Hypothalamus (tissue), 51 donors: ENCODE measurements at places on chromosomes 2 and 18.

GRCh38 chr2:74507926-74508520, 528 bp upstream of the PCGF1 start:
- no peak for DNase-seq

DNA sequence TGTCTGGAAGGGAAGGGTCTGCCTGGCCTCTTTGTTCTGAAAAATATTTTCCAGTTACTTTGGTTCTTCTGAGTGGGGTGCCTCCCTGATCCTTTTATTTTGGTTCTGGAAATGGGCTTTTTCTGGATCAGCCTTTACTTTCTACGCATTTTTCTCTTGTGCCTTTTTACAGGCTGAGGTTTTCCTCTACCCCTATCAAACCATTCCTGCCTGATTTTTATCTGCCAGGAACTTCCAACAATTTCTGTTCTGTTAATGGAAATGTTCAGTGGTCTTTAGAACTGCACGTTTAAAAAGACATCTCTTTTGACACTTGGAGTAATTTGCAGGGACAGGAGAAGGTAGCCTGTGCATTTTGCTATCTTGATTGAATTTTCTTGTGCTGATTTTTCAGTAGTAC, 113.8 kb downstream of the ARHGAP28 start:
- no peak for DNase-seq

GRCh38 chr2:175003875-175004729, 1.1 kb downstream of the CHN1 start:
- DNase-seq, result no peak

- DNase-seq, result no peak
Measured at GRCh38 chr18:58556331-58557007, 72.4 kb downstream of the ALPK2 start.

GRCh38 chr2:190334479-190335224, 8.7 kb upstream of the INPP1 start:
- no peak for DNase-seq

DNA sequence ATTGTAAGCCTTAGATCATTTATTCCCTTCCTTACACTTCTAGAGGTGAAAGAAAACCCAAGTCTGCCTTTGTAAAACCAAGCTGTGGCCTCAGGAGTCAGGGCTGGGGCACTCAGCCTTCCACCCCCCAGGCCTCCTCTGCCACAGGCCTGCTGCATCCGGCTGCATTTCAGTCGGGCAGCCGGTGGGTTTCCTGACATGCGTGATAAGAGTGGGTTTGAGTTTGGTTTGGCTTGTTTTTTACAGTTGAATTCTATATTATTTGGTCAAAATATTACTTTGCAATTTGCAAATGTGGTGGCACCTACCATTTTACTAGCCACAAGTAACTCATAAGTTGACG, 42.4 kb downstream of the ADI1 start:
- no peak for DNase-seq

DNA sequence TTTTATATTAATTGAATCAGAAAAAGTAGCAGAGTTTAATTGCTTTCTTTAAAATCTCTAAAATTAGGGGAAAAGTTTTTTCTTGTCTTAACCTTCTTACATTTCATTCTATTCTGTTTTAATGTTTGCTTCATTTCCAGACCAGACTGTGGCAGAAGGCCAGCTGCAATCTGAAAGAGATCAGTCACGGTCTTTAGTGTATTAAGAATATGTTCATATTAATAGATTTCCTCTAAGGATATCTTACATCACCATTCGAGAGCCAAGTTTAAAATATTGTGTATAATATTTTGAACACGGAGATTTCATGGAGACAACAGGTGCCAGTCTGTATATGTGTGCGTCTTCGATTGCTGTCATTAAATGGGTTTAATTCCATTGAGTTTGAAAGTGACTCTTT, 230.9 kb upstream of the ZSWIM2 start:
- DNase-seq, result no peak

DNA sequence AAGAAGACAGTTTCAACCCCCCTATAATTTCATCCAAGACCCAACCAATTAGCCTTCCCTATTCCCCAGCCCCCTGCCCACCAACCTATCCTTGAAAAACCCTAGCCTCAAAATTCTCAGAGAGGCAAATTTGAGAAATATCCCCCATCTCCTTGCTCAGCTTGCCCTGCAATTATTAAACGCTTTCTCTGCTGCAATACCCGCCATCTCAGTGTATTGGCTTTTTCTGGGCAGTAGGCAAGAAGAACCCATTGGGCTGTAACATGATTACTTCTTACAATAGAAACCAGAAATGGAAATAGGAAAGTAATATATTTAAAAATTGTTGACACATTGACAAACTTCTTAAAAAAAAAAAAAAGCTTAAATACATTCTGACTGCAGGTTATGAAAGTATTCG, 140.6 kb upstream of the CCDC150 start:
- DNase-seq, result no peak

DNA sequence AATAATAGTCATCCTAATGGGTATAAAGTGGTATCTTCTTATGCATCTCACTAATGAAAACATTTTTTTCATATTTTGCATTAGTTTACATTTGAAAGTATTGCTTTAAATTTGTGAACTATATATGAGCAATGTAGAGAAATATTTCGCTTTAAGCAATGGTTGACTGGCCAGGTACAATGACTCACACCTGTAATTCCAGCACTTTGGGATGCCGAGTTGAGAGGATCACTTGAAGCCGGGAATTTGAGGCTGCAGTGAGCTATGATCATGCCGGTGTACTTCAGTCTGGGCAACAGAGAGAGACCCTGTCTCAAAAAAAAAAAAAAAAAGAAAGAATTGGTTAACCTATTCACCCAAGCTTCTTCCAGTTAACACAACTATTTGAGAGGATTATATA, 15.1 kb downstream of the ZCCHC2 start:
- DNase-seq, result no peak

- no peak for DNase-seq
Measured at GRCh38 chr2:171688129-171688465, 828 bp downstream of the DYNC1I2 start.

DNA sequence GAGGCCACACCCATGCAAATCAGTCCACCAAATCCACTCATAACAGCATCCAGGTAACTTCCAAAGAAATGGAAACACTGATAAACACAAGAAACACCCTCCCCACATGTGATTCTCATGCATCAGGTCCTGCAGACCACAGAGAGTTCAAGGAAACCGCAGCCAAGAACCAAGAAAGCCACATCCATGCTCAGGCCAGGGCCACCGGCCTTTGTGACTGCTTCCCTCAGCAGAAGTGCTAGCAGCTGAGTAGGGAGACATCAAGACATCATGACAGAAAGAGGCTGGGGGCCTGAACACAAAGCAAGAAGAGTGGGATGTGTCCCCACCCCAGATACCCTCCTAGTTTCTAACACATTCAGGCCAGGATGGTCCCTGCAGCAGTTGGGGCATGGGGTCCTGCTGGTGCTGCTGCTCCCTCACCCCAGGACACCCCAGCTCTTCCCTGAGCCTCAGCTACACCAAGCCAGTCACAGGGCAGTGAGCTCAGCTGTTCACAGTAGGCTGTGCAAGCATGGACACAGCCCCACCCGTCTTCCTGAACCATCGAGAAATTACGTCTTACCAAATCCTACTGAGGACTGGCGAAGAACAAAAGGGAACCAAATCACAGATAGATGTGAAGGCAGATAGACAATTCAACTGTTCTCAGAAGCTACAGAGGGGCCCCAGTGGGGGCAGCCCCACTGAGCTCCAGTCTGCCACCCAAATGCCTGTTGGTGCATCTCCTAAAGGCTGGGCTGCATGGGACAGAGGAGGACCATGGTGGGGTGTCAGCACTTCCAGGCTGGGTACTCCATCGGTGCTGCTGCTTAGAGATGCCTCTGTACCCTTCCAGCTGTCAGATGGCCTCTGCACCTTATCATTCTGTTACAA, 60.9 kb downstream of the HDAC4 start:
- no peak for DNase-seq

DNA sequence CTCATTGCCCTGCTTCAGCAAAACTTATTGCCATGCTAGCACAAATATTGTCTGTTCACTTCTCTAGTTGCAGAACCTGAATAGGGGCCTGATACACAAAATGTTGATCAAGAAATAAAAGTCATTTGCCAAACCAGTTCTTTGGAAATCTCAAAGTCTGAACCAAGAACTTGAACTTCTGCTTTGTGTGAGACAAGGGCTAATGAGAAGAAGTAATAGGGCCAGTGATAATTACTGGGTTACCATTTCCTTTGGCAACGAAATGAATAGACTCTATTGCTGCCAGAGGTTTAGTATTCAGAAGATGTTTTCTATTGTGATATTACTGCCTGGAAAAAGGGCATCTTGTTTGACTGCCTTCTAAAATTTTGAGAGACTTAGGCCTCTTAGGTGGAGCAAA, 35.0 kb downstream of the TMEFF2 start:
- no peak for DNase-seq

DNA sequence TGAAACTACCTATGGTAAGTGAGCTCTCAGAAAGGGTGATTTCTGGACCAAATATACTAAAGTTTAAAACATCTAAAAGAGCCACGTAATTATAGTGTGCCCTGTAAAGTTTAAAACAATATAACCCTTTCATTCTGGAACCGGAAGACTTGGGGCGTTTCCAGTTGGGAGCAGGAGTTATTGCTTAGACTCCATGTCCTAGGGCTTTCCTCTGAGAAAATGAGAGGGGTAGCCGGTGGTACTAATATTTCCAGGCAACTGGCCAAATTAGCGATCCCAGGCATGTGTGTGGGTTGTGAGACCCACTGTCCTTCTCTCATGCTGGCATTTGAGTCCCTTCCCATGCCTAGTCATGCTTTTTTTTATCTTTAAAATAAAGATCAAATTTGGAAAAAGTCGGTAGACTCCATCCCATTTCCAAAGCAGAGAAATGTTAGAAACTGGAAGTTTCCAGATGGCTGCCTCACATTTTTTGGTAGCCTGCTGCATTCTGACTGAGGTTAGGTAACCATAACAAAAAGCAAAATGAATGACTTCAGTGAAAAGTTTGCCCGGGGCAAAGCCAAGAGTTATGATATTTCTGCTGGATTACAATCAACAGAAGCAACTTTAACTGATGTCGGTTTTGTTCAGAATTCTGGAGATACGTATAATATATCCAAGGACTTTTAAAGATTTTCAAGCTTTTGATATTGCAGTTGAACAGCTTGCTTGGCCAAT, 227.4 kb downstream of the SS18 start:
- DNase-seq, result no peak

- no peak for DNase-seq
Measured at GRCh38 chr18:23228102-23229061, 93.1 kb downstream of the CABLES1 start.

DNA sequence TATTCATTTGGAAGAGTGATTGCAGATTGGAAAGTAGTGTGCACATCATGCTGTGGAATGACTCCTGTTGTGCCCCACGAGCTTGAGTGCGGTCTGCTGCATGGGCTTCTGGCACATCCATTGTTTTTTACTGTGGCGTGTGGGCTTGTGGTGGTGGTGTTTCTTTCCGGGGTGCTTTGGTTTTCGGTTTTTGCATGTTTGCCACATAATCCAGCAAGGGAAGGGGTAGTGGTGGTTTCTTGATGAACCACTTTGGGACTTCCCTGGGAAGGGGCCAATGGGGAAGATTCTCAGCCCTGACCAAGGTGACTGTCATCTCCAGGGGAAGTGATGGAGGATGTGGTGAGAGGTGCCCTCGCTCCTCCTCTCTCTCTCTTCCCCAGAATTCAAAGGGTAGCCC, 57.0 kb downstream of the COA5 start:
- DNase-seq, result no peak

- no peak for DNase-seq
Measured at GRCh38 chr2:88053296-88053695, 2.3 kb downstream of the KRCC1 start.
